ENCODE measurements at places on chromosomes 2 and 18.
A peak's percentile ranks its signal among the peaks of the same experiment; 100 is the strongest.

GRCh38 chr2:156792242-156792840 lies 356.2 kb downstream of the GPD2 start:
- no peak for DNase-seq

DNA sequence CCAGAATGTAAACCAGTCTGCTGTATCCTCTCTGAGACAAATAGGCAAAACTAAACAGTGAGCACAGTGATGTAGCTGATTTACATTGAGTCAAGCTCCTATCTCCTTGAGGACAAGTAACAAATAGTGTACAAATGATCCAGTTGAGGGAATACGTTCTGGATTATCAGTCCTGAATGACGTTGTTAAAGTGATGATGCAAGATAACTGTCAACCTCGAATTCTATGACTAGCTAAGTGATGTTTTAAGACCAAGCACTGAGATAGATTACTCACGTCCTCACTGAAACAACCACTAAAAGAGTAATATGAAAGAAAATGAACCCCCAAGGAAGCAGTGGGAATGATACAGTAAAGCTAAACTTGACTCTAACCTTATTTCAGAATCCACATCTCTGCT lies 46.8 kb downstream of the SMC6 start:
- DNase-seq: no peak

GRCh38 chr2:188497726-188498125 lies 206.1 kb downstream of the GULP1 start:
- no peak for DNase-seq

- no peak for DNase-seq
These were observed 7.4 kb downstream of the ZAP70 start for GRCh38 chr2:97720746-97721145.

DNA sequence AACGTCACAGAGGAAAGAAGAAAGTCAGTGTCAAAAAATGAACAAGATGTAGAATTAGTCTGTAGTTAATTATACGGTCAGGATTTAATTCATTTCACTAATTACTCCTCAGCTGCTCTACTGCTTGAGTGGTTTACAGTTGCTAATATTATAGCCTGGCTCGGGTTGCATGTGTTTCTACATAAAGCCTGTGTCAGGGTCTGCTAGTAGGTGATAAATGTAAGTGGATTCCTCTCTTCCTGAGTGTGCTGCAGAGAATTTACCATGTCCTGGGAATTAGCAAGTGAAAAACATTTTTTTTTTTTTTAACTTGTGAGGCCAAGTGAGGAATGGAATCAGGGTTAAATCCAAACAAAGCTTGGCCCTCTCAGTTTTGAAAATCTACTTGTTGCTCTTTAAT lies 622.6 kb downstream of the EPHA4 start:
- no peak for DNase-seq

GRCh38 chr18:47996091-47996541 lies 65.7 kb upstream of the SMAD2 start:
- DNase-seq: no peak

- DNase-seq: no peak
These were observed 128.9 kb upstream of the OTOS start for GRCh38 chr2:240269380-240269779.

GRCh38 chr2:131041402-131042147 lies 51.7 kb downstream of the FAM168B start:
- no peak for DNase-seq

- DNase-seq: no peak
These were observed 124.4 kb downstream of the DIS3L2 start for GRCh38 chr2:232085826-232086425.

GRCh38 chr2:236998236-236998635 lies 87.5 kb upstream of the COPS8 start:
- DNase-seq: no peak

GRCh38 chr2:17643031-17643615 lies 102.6 kb downstream of the VSNL1 start:
- no peak for DNase-seq

- DNase-seq: no peak
These were observed 163.3 kb upstream of the ZEB2 start for GRCh38 chr2:144683107-144683753.

GRCh38 chr2:102187496-102188150 lies 800 bp downstream of the IL1RL2 start:
- peak; percentile 51 for DNase-seq

- no peak for DNase-seq
These were observed 162.2 kb downstream of the LRRC30 start for GRCh38 chr18:7393080-7393479.

GRCh38 chr18:78643004-78643403 lies 336.6 kb upstream of the SALL3 start:
- no peak for DNase-seq

DNA sequence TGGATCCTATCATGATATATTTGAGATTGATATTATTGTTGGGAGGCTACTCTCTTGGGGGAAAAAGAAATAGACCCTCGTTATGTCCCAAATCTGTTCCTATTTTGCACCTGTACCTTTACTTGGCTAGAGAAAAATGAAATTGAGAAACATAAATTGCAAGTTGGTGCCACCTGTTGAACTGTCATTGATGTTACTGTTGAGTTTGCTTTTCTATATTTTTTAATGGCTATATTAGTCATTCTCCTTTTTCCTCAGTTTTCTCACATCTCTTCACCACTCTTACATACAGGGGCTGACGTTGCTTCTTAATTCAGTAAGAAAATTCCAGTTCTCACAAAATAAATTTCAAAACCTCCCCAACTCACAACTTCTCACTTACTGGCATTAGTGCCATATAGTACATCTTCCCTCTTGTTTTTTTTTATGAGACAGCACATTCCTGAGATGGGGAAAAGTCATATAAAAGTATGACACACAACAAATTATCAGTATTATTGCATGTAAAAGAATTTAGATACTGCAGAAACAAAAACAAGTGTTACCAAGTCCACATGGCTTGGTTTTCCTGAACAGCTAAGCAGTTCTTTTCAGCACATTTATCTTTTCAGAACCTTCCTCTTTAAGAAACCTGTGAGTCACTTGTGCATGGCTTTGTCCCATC lies 348.3 kb upstream of the DSEL start:
- no peak for DNase-seq

DNA sequence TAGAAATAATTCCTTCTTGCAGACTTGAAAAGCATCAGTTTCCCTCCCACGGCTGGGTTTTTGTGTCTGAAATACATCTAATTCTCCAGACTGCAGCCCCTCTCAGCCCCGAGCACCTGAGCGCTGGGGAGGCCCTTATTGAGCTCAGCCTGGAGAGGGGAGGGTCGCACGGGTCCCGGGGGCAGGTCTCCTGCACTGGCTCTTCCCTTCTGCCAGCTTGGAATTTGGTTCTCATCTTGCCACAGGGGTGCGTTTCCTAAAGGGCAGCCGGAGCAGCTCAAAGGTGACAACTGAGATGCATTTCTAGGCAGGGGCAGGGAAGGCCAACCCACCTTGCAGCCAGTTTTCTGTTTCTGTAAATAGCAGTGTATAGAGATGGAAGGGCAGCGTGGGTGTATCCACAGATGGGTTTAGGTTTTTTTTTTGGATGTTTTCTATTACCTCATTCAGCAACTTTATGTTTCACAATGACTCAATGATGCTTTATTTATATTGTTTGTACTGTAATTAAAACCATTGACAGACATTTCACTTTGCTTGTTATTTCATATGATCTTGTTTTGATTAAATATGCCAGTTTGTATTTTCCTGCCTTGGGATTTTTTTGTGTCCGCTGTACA lies 37.0 kb downstream of the GBX2 start:
- DNase-seq: no peak

GRCh38 chr18:55783921-55784320 lies 195.9 kb upstream of the TCF4 start:
- no peak for DNase-seq

DNA sequence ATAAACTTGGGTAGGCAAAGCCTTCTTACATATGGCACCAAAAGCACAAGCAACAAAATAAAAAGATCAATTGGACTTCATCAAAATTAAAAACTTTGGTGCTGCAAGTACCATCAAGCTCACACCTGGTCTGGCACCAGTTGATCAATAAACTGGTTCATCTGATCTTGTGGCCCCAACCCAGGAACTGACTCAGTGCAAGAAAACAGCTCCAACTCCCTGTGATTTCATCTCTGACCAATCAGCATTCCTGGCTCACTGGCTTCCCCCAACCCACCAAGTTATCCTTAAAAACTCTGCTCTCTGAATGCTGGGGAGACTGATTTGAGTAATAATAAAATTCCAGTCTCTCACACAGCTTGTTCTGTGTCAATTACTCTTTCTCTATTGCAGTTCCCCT lies 8.4 kb downstream of the EPG5 start:
- no peak for DNase-seq

GRCh38 chr18:46712406-46712805 lies 44.4 kb downstream of the ST8SIA5 start:
- no peak for DNase-seq

DNA sequence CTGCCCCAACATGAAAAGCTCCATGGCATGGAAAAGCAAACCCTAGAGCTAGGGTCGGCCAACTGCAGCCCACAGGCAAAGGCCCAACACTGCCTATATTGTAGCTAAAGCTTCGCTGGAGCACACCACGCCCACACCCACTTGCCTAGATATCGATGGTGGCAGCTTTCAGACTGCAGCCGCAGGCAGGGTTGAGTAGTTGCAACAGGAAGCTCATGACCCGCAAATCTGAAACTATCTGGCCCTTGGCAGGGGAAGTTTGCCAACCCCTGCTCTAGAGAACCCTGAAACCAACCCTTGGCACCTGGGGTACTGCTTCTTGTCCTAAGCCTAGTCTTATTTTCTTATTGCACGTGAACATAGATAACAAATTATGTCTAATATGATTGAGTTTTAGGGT lies 250.0 kb downstream of the SOX11 start:
- no peak for DNase-seq

DNA sequence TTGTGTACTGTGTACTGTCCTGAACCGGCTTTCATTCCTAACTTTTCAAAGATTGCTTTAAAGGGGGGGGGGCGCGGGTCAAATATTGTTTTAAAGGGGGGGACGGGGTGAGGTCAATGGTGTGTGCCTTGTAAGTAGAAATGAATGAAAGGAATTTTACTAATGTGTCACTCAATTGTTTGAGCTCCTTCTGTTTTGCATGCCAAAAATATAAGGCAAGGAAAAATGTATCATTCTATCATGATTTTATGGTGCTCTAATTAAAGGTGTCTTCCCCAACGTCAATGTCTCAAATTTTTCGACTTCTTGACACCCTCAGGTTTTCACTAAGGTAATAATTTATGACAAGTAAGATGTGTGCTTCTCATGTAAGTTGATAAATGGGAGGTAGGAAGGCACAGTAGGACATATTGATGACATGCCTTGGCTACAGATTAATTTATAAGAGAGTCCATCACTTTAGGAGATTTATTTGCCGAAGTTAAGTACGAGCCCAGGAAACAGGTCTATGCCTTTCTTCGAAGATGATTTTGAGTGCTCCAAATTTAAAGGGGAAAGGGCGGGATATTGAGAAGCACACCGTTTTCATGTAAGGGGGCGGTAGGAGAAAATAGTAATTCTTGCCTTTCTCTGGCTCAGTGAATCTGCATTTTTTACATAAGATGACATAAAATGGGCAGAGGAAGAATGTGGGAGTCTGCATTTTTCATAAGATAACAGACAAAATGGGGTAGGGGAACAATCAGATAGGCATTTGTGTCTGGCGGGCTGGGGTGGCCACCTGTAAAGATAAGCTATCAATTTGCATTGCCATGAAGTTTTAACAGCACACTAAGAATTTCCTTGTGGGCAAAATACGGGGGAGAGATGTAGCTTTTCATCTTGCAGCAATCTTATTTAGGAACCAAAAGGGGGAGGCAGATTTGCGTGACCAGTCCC lies 1.2 kb upstream of the TRAPPC8 start:
- no peak for DNase-seq

- DNase-seq: no peak
These were observed 22.9 kb upstream of the ASB1 start for GRCh38 chr2:238403632-238404405.

GRCh38 chr2:227411320-227411989 lies 23.7 kb upstream of the SCYGR1 start:
- DNase-seq: peak; percentile 75

- no peak for DNase-seq
These were observed 682.9 kb downstream of the KCNJ3 start for GRCh38 chr2:155381436-155381835.

DNA sequence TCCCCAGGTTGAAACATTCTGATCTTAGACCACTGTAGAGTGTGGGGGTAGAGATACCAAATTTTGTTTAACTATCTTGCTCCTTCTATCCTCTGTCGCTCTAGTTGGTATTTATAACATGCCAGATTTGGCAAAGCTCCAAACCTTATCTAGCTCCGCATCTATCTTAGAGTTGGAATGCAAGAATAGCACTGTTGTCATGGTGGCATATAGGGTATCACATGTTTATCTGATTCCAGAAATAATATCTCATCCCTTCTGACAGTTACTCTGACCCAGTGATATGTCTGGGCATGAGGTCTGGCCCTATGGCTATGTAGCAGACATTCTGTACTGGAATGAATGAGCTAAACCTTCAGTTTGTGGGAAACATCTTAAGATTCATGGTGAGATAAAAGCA lies 51.7 kb downstream of the CABYR start:
- no peak for DNase-seq

DNA sequence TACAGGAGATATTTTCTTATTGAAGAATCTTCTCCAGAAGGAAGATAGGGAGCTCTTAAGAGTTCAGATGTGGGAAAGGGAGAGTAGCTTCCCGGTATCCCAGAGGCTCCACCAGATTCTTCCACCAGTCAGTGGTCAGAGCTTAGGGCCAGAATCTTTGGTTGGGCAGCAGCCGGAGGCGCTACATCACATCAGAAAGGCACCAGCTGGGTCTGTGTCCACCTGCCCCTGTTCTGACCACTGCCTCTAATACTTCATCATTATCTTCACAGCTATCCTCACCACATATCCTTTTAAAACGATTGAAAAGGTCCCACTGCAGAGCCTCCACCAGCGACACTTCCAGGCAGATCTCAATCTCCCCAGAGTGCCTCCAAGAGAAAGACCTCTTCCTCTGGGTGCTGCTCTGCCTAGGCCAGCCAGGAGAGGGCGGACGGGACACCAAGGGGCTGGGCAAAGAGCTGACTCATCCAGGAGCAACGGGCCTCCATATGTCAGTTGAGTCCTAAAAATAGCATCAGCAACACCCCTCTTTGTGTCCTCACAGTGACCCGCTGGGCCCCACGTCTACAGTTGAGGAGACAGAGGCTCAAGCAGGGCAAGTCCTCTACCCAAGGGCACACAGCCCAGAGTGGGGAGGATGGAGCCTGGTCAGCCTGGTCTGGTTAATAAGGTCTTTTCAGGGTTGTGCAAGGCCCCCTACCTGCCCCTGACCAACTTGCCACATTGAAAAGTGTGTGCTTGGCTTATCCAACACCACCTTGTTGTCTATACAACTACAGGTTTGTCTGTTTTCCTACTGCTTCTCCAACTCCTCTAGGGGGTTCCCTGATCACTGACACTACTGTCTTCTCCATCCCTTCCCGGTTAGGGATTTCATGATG lies 81.2 kb downstream of the ADD2 start:
- DNase-seq: peak; percentile 36
